IPS-NIHi11 (cell line): ENCODE measurements at places on chromosomes 4 and X.
A peak's percentile ranks its signal among the peaks of the same experiment; 100 is the strongest.

DNA sequence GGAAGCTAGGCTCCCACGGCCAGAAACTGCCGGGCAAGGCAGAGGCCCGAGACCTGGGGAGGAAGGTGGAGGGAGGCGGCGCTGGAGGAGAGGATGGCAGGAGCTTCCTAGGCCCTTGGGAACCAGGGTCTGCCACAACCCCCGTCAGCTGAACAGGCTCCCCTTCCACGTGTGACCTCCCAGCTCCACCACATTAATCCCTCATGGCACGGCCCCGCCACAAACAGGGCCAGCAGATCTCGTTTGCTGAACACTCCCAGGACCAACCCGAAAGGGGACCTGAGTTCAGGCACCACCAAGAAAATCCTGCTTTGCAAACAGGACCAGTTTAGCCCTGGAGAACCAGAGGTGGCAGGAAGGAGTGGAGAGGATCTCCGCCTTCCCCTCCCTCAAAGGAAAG lies 62.7 kb downstream of the FHDC1 start:
- no peak for DNase-seq

GRCh38 chr4:162560073-162560472 lies 396.3 kb upstream of the FSTL5 start:
- DNase-seq: no peak

DNA sequence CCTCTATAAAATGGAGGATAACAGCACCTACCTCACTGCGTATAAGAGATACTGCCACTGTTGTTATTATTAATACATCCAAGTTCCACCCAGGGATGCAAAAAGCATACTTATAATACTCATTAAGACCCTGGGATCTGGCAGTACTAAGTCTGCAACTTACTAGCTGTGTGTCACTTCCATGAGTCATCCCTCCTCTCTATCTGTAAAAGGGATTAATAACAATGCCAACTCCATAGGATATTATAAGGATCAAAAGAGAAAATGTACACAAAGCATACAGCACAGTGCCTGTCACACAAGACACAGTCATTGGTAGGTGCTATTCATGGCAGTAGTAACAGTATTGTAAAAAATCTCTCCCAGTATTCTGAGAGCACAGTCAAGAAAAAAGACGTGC lies 216.7 kb downstream of the HS6ST2 start:
- DNase-seq: no peak

- DNase-seq: peak; percentile 16
Observed at GRCh38 chrX:12814420-12814819, 23.2 kb downstream of the PRPS2 start.

GRCh38 chr4:15563871-15564270 lies 91.3 kb downstream of the FBXL5 start:
- DNase-seq: peak; percentile 11

DNA sequence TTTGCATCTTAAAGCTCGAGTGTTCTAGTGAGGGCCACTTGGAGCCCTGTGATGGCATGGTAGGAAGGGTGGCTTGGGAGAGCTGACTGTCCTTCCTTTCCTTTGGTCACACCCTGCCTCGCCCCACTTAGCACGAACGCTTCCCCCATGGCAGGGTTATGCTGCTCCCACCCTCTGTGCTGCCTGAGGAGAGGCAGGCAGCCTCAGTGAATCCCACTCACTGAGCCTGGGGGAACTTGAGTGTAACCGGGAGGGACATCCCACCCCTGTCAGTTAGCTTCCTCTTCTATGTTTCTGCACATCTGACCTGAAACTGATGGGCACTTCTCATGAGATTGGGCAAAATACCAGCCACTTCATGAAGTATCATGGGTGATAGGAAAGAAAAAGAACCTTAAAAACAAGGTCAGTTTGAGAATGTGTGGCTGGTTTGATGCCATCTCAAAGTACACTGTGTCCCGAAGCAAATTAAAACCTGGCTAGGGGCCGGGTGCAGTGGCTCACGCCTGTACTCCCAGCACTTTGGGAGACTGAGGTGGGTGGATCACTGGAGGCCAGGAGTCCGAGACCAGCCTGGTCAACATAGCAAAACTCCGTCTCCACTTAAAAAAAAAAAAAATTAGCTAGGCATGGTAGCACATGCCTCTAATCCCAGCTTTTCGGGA lies 10.1 kb downstream of the TKTL1 start:
- DNase-seq: no peak

DNA sequence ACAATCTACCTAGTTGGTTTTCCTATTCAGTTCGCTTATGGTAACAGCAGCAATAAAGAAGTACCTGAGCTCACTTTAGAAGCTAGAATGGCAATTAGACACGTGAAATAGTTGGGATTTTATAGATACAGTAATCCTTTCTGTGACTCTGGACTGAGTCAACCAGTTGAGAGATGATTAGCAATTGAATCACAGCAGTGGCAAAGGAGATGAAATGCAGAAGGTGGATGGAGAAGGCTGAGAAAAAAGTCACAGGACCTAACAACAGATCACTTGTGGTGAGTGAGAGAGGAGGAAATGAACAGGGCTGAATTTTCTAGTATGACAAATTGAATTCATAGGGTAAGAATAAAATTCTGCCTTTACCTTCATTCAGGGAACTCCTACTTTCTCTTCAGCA lies 197.1 kb upstream of the MAGEB18 start:
- DNase-seq: no peak
